ENCODE measurements at places on chromosomes 2 and 18.
A peak's percentile ranks its signal among the peaks of the same experiment; 100 is the strongest.

- DNase-seq, result no peak
Observed at GRCh38 chr18:77708826-77709506, 459.3 kb downstream of the GALR1 start.

- DNase-seq, result no peak
Observed at GRCh38 chr2:52542297-52542696, 1225.3 kb upstream of the CHAC2 start.

DNA sequence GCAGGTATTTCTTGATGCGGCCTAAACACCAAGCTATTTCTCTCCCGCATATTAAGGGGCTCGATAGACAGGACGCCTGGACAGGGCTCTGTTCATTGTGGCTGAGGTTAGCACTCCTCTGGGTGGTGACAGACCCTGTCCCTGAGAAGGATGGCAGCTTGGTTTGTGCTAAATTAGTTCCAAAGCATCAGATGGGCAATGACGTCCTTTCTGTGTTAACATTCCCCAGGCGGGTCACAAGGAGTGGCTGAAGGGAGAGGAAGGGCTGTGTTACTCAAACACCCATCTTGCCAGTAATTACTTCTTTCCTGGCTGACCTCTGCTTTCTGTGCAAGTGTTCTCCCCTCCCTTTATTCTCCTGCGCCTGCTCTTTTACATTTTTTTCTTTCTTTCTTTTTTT is 75.0 kb downstream of the TMEM247 start:
- no peak for DNase-seq

DNA sequence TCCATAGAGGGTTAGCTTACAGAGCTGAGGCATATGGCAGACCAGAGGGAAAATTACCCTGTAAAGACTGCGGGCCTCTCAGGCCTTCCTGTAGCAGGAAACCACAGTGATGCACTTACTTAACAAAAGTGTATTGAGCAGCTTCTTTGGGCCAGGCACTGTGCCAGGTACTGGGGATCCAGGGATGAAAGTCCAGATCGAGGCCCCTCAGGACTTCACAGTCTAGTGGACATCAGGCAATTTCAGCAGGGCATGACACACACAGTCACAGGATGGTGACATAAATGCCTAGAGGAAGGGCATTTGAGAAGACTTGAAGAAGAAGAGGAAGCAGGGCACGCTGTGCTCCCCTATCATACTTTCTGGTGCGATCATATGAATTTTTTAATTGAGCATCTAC is 71.7 kb downstream of the MARCO start:
- no peak for DNase-seq

GRCh38 chr18:76928179-76928868 is 106.0 kb downstream of the ZNF236 start:
- no peak for DNase-seq

GRCh38 chr2:5074733-5075132 is 617.5 kb upstream of the SOX11 start:
- no peak for DNase-seq

DNA sequence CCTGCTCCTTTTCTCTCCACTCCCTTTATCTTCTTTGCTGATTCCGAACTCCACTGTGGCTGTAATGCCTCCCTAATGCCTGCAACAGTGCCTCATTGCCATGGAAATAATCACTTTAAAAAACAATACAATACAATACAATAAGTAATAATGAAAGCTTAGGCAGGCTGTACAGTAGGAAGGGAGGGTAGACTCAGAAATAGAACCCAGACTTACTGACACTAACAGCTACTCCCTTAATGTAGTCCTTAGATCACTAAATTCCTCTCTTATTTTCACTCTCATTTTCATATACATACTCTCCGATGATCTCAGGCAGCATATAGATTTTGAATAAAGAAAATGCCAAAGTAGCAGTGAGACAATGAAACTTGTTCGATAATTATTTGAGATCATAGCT is 70.2 kb downstream of the DLGAP1 start:
- no peak for DNase-seq

GRCh38 chr2:239230318-239231052 is 170.3 kb downstream of the HDAC4 start:
- no peak for DNase-seq

DNA sequence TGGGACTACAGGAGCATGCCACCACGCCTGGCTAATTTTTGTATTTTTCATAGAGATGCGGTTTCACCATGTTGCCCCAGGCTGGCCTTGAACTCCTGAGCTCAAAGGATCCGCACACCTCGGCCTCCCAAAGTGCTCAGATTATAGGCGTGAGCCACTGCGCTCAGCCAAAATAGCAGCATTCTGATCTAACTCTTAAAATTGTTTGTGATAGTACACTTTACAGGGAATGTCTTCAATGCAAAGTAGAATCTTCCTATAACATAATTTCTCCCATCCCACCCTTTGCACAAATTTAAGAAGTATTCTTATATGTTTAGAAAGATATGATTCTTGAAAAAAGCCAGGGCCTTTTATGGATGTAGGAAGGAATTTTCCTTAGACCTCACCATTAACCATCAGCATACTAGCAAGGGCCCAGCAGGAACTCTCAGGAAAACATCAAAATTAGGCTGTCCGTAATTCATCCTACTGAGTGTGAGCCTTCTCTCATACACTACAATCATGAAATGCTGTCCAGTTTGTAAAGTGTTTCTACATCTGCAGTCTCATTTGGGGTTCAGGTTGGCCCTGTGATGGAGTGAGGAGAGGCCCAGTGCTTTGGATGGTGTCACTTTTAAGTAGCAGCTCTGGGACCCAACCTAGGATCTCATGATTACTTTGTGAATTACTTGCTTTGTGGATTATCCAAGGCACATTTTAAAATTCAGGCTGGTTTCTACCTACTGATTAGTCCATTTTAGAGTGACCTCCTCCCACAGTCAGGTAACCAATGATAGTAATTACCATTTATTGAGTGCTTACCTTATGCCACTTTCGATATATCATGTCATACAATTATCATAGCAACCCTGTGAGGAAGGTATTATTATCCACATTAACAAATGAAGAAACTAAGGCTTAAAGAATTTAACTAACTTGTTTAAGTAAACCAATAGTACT is 37.5 kb upstream of the DLX1 start:
- DNase-seq, result no peak

DNA sequence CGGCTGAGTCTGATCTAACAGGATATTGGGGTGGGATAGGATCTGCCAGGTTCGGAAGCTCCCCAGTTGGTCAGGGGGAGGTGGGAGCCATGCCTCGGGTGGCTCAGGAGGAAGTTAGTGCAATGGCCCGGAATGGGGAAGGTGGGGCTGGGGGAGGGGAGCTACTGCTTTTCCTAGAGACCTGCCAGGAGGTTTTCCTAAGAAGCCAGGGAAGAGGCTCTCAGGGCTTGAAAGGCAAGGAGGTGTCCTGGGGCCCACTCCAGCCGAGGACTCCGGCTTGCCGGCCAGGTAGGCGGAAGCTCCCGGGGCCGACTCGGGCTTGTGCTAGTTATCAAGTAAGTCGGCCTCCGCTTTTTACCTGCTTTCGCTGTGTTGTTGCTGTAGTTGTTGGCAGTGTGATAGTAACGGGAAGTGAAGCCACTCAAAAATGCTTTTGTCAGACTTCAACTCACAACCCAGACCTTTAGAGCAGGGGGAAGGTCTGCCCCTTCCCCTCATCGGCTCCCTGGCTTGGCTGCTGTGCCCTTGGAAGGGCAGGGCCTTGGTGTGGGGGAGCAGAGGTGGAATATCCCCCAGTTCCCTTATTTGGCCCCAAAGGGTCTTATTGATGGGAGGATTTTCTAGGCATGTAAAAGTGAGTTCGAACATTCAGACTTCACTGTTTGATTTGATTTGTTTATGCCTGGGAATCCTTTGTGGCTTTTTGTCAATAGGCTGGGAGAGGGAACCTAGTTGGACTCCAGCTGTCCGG is 5.4 kb downstream of the GDF7 start:
- DNase-seq, result no peak

- no peak for DNase-seq
Observed at GRCh38 chr18:50014606-50015005, 180.3 kb downstream of the MYO5B start.

DNA sequence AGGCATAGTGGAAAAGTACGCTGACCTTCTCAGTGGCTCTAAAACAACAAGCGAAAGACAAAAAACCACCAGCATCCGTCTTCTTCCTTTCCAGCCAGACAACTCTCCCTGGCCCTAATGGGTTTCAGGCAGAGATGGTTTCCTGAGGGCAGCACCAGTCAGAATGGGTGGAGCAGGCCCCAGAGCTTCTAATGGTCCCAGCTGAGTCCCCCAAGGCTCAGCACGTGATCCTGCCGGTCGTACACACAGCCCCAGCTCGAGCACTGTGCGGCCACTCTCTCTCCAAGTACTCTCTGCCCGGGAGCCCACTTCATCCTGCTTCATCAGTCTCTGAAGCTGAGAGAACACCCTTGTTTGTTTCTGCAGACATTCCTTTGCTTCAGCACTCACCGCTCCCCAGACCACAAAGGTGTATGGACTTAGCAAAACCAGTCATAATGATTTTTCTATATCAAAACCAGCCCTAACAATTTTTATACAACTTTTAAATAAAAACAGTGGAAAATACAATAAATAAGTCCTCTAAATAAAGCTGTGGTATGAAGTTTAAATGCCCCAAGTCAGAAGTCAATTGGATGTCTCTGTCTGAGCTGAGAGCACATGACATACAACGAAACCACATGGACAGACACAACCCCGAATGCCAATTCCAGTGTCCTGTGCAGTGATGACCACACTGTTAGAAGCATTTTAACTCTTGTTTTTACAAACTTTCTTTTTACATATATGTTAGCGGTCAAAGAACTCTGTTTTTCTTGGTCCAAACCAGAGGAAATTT is 63.9 kb downstream of the PARD6G start:
- no peak for DNase-seq

GRCh38 chr18:67805261-67805660 is 288.7 kb upstream of the DSEL start:
- DNase-seq, result no peak

DNA sequence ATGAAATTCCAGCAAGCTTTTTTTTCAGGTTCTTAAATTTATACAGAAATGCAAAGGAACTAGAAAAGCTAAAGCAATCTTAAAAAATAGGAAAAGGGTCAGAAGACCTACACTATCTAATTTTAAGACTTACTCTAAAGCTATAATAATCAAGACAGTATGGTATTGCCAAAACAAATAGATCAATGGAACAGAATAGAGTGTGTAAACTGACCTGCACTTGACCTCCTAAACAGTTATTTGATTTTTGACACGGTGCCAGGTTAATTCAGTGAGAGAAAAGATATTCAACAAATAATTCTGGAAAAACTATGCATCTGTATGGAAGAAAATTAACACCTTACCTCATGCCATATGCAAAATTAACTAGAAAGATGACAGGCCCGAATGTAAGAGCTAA is 73.6 kb downstream of the OLA1 start:
- no peak for DNase-seq

GRCh38 chr2:27572439-27572838 is 10.4 kb upstream of the ZNF512 start:
- no peak for DNase-seq

DNA sequence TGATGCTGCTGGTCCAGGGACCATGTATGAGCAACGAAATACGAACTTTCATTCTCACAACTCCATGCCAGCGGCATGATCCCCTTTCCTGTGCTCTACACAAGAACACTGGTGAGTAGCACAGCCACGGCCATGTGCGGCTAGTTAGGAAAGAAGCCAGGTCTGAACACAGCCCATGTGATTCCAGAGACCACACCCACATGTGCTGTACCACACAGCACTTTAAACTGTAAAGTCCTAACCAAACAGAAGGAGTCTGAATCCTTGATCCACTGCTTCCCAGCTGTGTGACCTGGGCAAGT is 33.0 kb upstream of the ACAA2 start:
- no peak for DNase-seq

- DNase-seq, result no peak
Observed at GRCh38 chr18:48476550-48476917, 62.3 kb upstream of the CTIF start.

DNA sequence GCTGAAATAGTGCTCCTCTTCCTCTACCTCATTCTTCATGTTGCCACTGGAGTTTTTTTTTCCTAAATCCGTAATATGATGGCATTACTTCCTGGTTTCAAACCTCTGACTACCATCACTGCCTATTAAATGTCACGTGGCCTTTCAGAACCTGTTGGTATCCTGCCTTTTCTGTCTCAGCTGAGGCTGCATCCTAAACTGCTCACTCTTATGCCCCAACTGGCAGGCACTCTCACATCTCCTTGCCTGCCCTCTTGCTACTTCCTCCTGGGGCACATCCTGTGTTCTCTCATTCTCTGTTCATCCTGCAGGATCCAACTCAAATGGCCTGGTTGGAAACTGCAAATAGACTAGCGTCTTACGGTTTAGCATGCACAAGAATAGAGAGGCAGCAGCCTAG is 468.1 kb upstream of the FANCL start:
- DNase-seq, result no peak

GRCh38 chr18:78645216-78645615 is 334.4 kb upstream of the SALL3 start:
- DNase-seq, result no peak

DNA sequence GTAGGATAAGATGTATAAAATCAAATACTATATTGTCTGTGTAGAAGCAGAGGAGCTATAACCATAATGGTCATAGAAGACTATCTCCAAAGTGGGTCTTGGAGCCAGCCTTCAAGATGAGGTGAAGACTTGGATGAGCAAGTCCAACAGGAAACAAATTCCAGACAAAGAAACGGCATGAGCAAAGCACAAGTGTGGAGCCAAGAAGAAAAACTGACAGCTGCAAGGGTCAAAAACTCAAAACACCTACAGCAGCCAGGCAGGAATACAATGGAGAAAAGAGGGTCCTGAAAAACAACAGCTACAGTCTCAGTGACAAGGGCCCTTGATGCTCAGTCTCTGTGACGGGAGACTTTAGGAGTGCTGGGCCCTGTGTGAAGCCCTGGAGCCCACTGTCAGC is 102.4 kb downstream of the STK39 start:
- no peak for DNase-seq

- no peak for DNase-seq
Observed at GRCh38 chr2:190069936-190070696, 7.6 kb upstream of the MSTN start.

GRCh38 chr2:240567872-240568677 is at the start of gene RNPEPL1:
Gene RNPEPL1 (plus strand): TSS chr2:240568484. CDS start chr2:240568587, 103 bp downstream.
- peak; percentile 70 for DNase-seq

DNA sequence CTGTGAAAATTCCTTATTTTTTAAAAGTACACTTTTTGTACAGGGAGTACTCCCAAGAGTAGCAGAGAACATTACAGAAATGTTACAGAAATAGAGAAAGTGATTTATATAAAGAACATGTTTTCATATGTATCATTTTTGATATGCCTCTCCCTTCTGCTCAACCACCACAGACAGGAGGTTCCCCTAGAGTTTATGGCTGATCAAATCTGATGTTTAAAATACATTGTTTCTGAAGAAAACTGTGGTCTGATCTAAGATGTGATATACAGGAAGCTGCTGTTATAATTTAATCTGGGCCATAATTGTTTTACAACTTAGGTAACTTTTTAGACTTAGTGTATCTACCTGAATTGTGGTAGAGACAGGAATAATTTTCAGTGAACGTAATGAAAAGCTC is 37.0 kb downstream of the STAT4 start:
- no peak for DNase-seq

- DNase-seq, result peak; percentile 59
Observed at GRCh38 chr2:74379851-74380789, at the start of gene DCTN1. Gene DCTN1 (minus strand): TSS chr2:74380311. CDS start chr2:74380037, 274 bp downstream.

- no peak for DNase-seq
Observed at GRCh38 chr2:158493458-158493857, 36.7 kb downstream of the PKP4 start.

GRCh38 chr2:106168657-106169056 is 25.4 kb downstream of the UXS1 start:
- DNase-seq, result no peak

Measured in GM12891 (cell line).